ENCODE measurements at places on chromosomes 12 and 14.
A peak's percentile ranks its signal among the peaks of the same experiment; 100 is the strongest.

DNA sequence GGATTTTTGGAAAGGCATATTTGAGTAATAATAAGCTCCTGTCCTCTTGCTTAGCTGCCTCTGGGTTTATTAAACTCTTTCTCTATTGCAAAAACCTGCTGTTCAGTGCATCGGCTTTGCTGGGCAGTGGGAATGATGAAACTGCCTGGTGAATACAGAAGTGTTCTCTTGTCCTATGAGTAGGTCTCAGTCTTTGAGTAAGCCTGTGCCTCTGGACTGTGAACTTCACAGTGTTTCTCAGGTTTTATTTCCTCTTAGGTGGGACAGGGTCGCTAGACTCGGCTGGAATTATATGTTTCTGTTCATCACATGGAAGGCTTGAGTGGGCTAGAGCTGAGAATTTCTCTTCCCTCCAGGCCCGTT is 46.4 kb downstream of the CRADD start:
- no peak for DNase-seq

GRCh38 chr14:55103005-55103640 is 25.9 kb upstream of the LGALS3 start:
- DNase-seq = peak; percentile 85

GRCh38 chr14:60856111-60856510 is 121.5 kb downstream of the MNAT1 start:
- DNase-seq = no peak

DNA sequence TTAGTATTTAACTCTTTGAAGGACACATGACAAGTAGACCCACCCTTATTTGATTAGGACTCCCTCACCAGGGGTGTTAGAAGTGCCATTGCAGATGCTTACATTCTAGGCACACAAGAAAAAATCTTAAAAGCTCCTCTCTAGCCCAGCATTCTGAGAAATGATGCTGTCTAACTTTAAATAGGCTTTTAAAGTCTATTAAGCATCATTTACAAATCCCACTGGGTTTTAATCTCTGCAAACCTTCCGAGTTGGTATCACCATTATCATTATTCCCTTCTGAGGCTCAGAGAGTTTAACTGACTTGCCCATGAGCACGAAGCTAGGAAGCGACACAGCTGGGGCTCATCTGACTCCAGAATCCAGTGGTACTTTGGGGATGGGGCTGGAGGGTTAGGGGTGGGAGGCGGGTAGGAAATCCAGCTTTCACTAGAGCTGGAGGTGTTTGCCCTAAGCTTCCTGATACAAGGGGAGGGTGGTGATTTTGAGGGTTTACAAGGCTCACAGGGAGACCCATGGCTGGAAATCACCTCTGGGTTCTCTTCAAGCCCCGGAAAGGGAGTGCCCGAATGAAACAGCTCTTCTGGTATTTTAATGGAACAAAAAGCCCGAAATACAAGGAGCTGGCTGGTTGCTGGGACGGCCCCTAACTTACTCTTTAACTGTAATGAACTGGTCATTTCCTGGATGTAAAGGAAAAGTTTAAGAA is 109.2 kb upstream of the FUT8 start:
- no peak for DNase-seq

GRCh38 chr14:23056956-23057756 is at the start of gene CDH24:
Gene CDH24, minus strand, starts transcription at chr14:23057520. Its CDS starts 1,787 bp downstream, at chr14:23055733.
- peak; percentile 81 for DNase-seq

DNA sequence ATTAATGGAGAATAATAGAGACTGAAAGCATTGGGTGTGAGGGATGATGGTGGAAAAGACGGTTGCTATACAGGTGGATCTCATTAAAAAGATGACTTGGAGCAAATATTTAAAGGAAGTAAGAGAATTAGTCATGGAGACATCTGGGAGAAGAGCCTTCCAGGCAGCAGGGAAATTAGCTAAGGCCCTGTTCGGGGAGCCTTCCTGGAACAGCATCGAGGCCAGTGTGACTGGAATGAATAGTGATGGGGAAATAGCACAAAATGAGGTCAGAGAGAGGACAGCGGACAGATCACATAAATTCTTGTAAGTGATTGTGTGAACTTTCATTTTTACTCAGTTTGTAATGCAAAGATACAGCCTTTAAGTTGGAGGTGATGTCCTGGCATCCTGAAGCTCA is 842.3 kb downstream of the SLC6A15 start:
- DNase-seq = no peak

DNA sequence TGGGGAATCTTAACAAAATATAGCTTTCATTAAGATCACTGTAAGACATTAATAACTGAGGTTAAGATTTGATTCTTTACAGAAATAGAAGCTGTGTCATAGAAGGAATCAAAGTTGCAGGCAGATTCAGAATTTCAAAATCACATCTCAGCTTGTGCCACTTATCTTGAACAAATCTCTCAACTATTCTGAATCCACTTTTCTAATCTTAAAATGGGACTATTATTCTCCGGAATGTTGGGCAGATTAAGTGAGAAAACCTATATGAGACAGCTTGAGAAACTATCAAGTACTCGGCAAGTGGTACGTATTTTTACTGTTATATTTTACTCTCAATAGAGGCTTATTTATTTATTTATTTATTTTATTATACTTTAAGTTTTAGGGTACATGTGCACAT is 28.4 kb downstream of the PZP start:
- no peak for DNase-seq

GRCh38 chr14:90617961-90618360 is 198.3 kb downstream of the TTC7B start:
- no peak for DNase-seq

DNA sequence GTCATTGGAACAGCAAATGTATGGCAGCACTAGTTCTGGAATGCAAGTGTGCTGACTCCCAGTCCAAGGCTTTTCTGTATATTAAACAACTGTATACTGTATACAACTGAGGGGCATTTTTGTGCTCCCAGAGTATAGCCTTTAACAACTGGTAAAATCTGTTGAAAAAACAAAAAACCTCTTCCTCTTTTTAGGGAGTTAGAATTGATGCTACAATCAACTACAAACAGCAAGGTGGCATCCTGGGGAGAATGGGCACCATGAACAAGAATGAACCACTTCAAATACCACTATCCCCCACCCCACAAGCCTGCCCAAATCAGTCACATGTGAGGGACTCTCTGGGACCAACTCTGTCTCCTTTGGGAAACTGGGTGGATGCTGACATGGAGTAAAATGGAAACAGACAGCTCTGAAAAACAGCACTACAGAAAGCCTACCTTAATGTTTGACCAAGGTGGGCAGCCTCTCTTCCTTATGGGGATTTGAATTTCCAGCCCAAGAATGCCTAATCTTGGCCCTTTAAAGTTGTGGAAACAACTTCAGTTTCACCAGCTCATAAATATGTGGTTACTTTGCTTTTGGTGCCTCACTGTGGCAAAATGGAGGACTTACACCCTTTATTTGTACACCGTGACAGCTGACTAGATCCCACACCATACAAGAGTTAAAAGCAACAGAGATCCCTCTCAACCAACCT is 7.5 kb downstream of the VTI1B start:
- no peak for DNase-seq

GRCh38 chr12:22248121-22248520 is 86.4 kb downstream of the ST8SIA1 start:
- no peak for DNase-seq

DNA sequence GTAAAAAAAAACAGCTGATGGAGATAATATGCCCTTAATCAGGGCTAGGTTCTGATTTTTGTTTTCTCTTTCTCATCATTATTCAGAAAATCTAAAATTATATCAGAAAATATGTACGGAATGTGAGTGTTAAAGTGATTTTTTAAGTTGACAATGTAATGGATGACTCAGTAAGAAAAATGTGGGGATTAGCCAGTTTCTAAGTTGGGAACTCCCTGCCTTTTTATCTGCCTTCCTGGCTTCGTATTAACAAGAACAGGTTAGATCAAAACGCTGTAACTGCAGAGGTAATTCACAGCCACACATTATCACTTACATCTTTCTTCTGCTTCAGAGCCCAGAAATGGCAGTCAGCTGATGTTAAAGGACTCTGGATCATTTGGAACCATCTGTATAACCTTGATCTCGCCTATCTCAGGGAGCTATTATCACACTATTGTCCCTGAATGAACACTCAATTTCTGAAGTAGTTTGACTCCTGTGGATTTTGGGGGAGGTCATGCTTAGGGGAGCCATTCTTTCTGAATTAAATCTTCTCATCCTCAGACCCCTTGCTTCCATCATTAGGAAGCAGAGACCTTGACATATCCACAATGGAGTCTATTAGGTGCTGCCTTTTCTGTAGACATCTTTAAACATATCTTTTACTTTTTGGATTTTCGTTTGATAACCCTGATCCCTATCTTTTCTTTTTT is 135.7 kb upstream of the SLC16A7 start:
- DNase-seq = no peak

GRCh38 chr14:102320671-102321455 is 1.3 kb downstream of the ZNF839 start:
- no peak for DNase-seq

- no peak for DNase-seq
Observed at GRCh38 chr12:18907127-18907526, 169.2 kb downstream of the CAPZA3 start.

DNA sequence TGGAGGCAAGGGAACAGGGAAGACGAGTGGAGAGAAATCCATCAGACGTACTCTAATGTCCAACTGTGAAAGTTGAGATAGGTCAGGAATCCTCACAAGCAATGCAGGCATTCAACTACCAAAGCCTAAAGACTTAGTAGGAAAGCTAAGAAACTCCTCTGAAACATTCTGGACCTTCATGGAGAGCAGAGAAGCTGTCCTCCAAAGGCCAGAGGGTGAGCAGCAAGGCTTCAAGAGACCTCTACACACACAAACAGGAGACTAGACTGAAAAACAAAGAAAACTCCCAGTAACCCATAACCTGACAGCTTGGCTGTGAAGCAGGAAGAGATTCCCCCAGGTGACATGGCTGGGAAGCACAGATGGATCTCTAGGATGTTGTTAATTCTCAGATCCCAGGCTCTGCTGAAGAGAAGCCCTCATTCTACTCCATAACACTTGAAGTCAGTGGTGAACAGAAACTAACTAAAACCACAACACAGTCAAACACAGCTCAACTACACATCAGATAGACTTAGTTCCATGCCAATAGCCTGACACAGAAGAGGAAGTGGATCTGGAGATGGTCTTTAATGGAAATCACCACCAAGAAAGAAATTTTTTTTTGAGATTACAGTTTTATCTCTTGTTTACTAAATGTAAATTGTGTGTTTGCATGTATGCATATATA is 23.2 kb upstream of the LYZ start:
- no peak for DNase-seq

- no peak for DNase-seq
Observed at GRCh38 chr12:113154351-113154973, 4.9 kb downstream of the CFAP73 start.

- peak; percentile 31 for DNase-seq
Observed at GRCh38 chr14:89617481-89618329, 200.7 kb upstream of the FOXN3 start.

DNA sequence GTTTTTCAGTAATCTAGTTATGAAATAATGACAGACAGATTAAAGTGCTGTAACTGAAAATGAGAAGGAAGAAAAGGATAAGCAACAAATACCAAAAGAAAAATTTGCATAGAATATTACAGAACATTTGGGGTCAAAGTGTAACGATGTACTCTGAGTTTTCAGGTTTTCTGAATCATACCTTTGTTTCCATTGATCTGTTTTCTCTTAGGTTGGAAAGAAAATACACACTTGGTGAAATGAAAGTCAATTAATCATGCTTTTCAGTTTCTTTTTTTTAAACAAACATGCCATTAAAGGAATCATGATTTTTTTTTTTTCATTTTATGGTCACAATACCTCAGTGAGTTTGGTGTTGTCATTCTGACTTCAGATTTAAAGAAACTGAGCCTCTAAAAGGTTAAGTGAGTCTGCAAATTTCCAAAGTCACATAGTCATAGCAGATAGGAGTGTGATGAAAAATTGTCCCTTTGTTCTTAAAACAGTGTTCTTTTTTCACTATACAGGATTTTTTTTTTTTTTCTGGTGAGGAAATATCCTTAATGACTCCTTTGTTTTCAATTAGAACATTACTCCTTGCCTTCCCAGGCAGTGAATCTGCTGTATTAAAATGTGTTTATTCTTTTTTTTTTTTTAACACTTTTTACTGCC is 35.9 kb upstream of the PZP start:
- DNase-seq = no peak

DNA sequence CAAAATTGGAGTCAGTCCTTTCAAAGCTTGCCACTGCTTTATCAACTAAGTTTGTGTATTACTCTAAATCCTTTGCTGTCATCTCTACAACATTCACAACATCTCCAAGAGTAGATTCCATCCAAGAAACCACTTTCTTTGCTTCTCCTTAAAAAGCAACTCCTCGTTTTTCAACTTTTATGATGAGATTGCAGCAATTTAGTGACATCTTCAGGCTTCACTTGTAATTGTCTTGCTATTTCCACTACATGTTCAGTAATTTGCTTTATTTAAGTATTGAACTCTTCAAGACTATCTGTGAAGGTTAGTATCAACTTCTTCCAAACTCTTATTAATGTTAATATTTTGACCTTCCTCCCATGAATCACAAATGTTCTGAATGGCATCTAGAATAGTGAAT is 747.9 kb downstream of the TMTC2 start:
- no peak for DNase-seq

DNA sequence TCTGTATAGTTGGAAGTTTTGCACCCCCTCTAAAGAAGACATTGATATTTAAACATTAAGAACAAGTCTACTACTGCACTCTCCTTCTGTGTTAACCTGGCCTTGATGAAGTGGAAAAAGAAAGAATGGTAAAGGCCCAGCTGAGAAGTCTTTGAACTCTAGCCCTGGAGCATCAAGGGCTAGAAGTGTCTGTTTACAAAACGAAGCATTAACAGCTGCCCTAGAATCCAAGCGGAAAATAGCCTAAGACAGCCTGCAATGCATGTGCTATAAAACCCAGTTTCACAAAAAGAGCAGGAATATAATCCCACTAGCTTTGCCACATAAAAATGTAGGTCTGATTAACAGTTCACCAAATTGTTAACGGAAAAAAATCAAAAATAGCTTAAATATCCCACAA is 60.5 kb downstream of the NUMB start:
- DNase-seq = no peak

DNA sequence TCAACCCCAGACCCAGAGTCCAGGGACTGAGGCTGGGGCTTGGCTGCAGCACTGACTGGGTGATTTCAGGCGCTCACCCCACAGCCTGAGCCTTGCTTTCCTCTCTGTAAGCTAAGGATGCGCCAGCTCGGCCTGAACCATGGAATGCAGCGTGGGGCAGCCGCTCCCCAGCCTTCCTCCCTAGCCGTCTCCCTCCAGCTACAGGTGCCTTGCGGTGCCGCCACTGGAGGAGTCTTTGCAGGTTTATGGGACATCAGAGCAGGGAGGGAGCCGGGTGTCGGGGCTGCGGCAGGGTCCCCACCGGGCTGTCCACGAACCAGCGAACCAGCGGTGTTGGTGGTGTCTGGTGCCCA is 19.4 kb downstream of the PPP2R5C start:
- DNase-seq = no peak

GRCh38 chr14:21558703-21559170 is 21.1 kb downstream of the OR10G3 start:
- no peak for DNase-seq

Data from ovary (tissue), 10 donors.